ENCODE measurements at places on chromosomes 16 and 17. TPM values are rescaled to one million over a fixed set of nuclear protein-coding genes. Genes with fewer than 3 reads are reported as not detected.

The SLC38A8 gene
- not detected for total RNA-seq

The SRL gene
- total RNA-seq, result 3.2 TPM

The GINS2 gene
- total RNA-seq, result 0.60 TPM

The TMEM107 gene
- 12.3 TPM for total RNA-seq

The KRTAP4-7 gene
- total RNA-seq, result not detected

The RSKR gene
- total RNA-seq, result 15.7 TPM

The KRTAP1-1 gene
- total RNA-seq, result not detected

The CES3 gene
- total RNA-seq, result 1.0 TPM

The ELMO3 gene
- total RNA-seq, result 3.4 TPM

The CACNA1H gene
- 8.9 TPM for total RNA-seq

GRCh38 chr17:72863526-72864211 is 228.8 kb downstream of the SLC39A11 start:
- H3K4me3 ChIP-seq, result no peak overlapping the region
- DNase-seq, result no peak
- no peaks in the 10 kb centered on the region for H3K27me3 ChIP-seq
- no peak overlapping the region for H3K27ac ChIP-seq
- no peaks in the 10 kb centered on the region for H3K4me1 ChIP-seq

DNA sequence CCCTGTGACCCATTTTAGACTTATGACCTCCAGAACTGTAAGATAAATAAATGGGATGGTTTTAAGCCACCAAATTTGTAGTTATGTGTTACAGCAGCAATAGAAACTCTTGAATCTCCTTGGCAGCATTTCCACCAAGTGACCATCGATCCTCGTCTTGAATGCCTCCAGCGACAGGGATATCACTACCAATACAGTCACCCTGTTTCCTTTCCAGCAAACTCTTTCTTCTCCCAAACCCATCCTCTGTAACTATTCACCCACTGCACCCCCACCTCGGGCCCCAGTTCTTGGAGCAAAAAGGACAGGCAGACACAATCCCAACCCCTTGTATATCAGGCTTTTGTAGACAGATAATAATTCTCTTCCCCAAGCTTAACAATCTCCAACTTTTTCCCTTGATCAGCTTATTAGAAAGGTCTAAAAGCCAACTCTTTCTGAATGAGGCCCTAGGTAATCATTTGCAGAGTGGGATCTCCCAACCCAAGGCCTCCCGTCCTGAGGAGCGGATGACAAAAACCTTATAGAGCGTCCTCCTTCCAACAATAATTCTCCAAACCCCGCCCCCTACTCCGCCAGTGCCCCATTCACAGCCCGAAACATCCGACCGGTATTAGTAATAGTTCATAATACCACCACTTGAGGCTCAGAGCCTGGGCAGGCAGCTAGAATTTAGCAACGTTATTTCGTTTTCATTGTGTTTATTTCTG is 14.7 kb upstream of the PLLP start:
- no peaks in the 10 kb centered on the region for H3K36me3 ChIP-seq
- H3K27me3 ChIP-seq, result no peaks in the 10 kb centered on the region
- peak overlapping the region; percentile 92 for H3K27ac ChIP-seq
- peak overlapping the region; percentile 9 for H3K4me3 ChIP-seq

GRCh38 chr17:68231541-68231940 is 16.3 kb upstream of the AMZ2 start:
- no peak overlapping the region for H3K27ac ChIP-seq
- H3K4me3 ChIP-seq, result no peak overlapping the region
- no peaks in the 10 kb centered on the region for H3K27me3 ChIP-seq
- H3K4me1 ChIP-seq, result no peaks in the 10 kb centered on the region
- no peaks in the 10 kb centered on the region for H3K36me3 ChIP-seq

DNA sequence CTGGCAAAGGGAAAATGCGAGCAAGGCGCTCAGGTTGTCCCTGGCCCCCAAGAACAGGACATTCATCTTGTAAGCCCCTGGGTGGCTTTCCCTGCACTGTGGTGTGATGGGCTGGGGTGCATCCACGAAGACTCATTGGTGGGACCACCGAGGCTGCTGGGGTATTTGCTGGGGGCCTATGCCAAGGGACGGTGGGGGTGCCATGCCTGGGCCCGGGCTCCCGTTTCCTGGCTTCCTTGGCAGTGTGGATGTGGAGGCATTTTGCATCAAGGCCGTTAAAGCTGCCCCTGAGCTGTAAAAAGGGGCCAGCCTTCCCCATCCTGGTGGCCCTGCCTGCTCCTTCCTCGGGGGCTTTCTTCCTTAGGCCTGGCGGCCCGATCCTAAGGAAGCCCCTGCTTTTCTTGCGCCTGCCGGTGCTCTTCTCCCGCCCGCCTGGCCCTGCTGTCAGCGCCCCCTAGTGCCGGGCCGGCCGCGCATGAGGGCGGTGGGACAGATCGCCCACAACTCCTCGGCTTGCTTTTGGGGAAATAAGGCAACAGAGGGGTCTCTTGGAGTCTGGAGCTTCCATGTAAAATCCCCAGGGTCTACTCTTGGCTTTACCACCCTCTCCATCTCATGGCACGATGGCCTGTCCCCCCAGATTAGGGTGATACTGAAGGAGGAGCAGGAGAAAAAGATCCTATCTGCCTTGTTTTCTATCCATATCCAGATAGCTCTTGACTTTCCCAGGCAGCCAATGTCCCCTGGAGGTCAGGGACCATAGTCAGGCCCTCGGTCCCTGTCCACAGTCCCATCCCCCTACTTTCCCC is 9.8 kb upstream of the TBX2 start:
- H3K36me3 ChIP-seq, result no peaks in the 10 kb centered on the region
- H3K4me1 ChIP-seq, result no peaks in the 10 kb centered on the region
- H3K27me3 ChIP-seq, result no peaks in the 10 kb centered on the region
- peak; percentile 66 for DNase-seq
- no peak overlapping the region for H3K27ac ChIP-seq
- no peak overlapping the region for H3K4me3 ChIP-seq

- DNase-seq, result no peak
- H3K4me1 ChIP-seq, result no peaks in the 10 kb centered on the region
- no peak overlapping the region for H3K4me3 ChIP-seq
- no peaks in the 10 kb centered on the region for H3K27me3 ChIP-seq
- no peak overlapping the region for H3K27ac ChIP-seq
- no peaks in the 10 kb centered on the region for H3K36me3 ChIP-seq
These were observed 414.3 kb downstream of the MAF start for GRCh38 chr16:79186196-79186595.

DNA sequence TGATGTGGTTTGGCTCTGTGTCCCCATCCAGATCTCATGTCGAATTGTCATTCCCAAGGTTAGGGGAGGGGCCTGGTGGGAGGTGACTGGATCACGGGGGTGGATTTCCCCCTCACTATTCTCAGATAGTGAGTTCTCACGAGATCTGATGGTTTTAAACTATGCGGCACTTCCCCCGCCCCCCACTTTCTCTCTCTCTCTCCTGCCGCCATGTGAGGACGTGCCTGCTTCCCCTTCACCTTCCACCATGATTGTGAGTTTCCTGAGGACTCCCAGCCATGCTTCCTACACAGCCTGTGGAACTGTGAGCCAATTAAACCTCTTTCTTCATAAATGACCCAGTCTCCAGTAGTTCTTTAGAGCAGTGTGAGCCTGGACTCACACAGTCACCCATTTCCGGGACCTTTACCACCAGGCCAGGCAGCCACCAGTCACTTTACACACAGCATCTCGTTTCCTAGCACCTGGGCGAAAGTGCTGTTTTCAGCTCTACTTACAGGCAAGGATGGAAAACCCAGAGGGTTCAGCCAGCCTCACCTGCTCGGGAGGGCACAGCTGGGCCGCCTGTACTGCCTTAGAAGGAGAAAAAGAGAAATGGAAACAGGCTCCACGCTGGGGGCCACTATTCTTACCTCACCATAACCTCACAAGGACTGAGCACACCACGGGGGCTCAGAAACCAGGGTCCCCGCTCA is 13.8 kb upstream of the ZC3H18 start:
- H3K4me1 ChIP-seq, result no peaks in the 10 kb centered on the region
- H3K36me3 ChIP-seq, result no peaks in the 10 kb centered on the region
- DNase-seq, result no peak

DNA sequence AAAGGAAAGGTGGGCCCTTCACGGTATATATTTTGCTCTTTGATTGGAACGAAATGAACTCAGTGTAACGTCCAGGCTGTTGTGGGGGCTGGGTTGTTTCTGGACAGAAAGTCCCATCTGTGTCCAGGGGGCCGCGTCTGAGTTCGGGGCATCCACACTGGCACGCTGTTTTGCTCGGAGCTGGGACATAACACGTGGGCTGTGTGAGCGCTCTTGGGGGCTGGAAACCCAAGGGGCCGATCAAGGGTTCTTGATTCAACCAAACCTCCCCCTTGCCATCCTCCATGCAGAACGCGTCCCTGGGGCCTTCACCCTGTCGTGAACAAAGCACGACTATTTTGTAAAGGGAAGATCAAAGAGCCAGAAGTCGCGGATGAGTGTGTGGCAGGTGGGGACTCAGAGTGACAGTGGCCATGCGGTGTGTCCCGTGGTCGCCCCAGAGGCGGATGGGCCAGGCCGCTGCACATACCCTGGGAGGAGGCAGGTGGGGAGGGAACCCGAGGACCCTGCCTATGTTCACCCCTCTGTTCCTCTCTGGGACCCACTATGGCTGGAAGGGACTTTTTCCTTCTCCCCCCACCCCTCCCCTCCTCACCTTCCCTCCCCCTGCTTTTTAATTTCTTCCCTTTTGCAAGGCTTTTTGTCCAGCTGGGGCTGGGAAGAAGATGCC is 387.2 kb downstream of the SEC14L1 start:
- H3K27me3 ChIP-seq, result no peaks in the 10 kb centered on the region
- no peaks in the 10 kb centered on the region for H3K36me3 ChIP-seq
- no peak overlapping the region for H3K27ac ChIP-seq
- no peaks in the 10 kb centered on the region for H3K4me1 ChIP-seq
- H3K4me3 ChIP-seq, result no peak overlapping the region
- peak; percentile 62 for DNase-seq

GRCh38 chr16:23668873-23669272 is 9.8 kb upstream of the PLK1 start:
- H3K36me3 ChIP-seq, result peaks cover 8% of the 10 kb centered on the region
- H3K4me1 ChIP-seq, result no peaks in the 10 kb centered on the region
- no peak for DNase-seq
- H3K27me3 ChIP-seq, result no peaks in the 10 kb centered on the region
- no peak overlapping the region for H3K4me3 ChIP-seq
- no peak overlapping the region for H3K27ac ChIP-seq

- H3K27me3 ChIP-seq, result no peaks in the 10 kb centered on the region
- no peaks in the 10 kb centered on the region for H3K36me3 ChIP-seq
- H3K27ac ChIP-seq, result no peak overlapping the region
- no peak overlapping the region for H3K4me3 ChIP-seq
- peak; percentile 85 for DNase-seq
- H3K4me1 ChIP-seq, result no peaks in the 10 kb centered on the region
These were observed 7.3 kb downstream of the SLC22A31 start for GRCh38 chr16:89192956-89193575.

DNA sequence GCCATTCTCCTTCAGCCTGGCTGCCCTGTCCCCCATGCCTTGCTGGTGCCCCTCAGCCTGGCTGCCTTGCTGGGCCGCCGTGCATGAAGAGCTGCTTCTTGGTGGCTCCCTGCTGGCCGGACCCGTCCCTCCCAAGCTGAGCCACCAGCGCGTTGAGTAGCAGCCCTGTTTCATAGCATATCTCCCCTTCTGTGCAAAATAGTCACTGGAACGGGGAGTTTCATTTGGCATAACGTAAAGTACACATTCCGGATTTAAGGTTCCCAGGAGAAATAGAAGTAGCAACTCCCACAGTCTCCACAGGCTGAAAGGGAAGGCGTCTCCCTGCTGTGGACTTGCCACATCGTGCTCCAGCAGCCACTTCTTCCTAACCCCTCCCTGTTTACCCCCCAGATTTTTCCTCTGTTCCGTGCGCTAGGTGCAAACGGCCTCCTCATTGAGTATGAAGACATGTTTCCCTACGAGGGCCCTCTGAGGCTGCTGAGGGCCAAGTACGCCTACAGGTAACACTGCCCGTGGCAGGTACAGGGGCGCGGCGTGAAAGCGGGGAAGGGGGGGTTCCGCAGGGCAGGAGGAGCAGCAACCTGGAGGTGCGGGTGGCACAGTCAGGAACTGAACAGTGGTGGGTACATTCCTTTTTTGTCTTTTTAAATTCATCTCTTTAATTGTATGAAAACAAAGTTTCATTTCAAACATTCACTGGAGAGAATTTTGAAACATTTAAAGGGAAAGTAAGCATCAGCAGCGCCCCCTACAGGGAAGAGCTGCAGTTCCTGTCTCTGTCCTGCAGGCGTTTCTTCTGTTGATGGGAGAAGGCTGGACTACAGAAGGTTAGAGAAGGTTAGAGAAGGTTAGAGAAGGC is 5.8 kb upstream of the OGFOD3 start:
- no peaks in the 10 kb centered on the region for H3K36me3 ChIP-seq
- no peak for DNase-seq
- H3K27ac ChIP-seq, result no peak overlapping the region
- no peak overlapping the region for H3K4me3 ChIP-seq
- H3K27me3 ChIP-seq, result no peaks in the 10 kb centered on the region

GRCh38 chr17:18006495-18007239 is 32.3 kb downstream of the ATPAF2 start:
- DNase-seq, result no peak
- no peaks in the 10 kb centered on the region for H3K36me3 ChIP-seq

GRCh38 chr16:354971-355461 is 2.5 kb upstream of the AXIN1 start:
- H3K4me3 ChIP-seq, result no peak overlapping the region
- no peaks in the 10 kb centered on the region for H3K27me3 ChIP-seq
- H3K36me3 ChIP-seq, result no peaks in the 10 kb centered on the region
- H3K27ac ChIP-seq, result no peak overlapping the region

DNA sequence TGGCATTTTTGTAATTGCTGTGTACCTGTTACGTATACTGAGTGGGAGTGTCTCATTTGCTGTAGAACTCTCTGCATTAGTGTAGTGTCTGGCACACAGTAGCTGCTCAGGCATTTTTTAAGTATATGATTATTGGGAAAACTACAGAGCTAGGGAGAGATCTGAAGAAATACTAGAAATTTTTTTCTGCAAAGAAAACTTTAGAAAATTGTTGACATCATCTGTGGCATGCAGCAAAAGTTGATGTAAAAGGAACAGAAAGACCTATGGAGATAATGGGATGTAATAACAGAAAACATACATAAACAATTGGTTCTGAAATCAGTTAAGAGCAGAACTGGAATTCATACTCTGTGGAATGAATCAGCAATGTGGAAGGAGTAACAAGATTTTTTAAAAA is 11.6 kb downstream of the CLTC start:
- H3K36me3 ChIP-seq, result no peaks in the 10 kb centered on the region
- peaks cover 2% of the 10 kb centered on the region for H3K4me1 ChIP-seq
- no peak overlapping the region for H3K27ac ChIP-seq
- no peak overlapping the region for H3K4me3 ChIP-seq

DNA sequence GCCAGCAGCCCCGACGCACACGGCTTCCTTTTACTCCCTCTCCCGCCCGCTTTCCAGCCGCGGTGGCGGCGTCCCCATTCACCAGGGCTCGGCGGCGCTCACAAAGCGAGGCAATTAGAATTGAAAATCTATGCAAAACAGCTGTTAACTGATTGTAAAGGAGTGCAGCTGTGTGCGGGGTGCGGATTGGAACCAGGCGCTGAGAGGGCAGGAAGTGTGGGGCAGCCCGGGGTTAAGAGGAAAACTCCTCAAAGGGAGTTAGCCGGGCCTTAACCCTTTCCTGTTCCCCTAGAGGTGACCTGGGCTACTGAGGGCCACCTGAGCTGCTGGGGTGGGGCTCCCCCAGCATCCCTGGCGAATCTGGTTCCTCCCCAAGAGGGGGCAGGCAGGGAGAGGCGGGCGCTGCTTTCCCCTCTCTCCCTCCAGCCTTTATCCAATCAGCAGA is 5.8 kb upstream of the GSE1 start:
- no peak for DNase-seq
- H3K27ac ChIP-seq, result no peak overlapping the region
- H3K36me3 ChIP-seq, result no peaks in the 10 kb centered on the region
- no peaks in the 10 kb centered on the region for H3K27me3 ChIP-seq
